NCI-H510A (cell line): ENCODE measurements at places on chromosomes 13 and 19.

GRCh38 chr19:55451965-55452748, 9.1 kb upstream of the SHISA7 start:
- DNase-seq = no peak

DNA sequence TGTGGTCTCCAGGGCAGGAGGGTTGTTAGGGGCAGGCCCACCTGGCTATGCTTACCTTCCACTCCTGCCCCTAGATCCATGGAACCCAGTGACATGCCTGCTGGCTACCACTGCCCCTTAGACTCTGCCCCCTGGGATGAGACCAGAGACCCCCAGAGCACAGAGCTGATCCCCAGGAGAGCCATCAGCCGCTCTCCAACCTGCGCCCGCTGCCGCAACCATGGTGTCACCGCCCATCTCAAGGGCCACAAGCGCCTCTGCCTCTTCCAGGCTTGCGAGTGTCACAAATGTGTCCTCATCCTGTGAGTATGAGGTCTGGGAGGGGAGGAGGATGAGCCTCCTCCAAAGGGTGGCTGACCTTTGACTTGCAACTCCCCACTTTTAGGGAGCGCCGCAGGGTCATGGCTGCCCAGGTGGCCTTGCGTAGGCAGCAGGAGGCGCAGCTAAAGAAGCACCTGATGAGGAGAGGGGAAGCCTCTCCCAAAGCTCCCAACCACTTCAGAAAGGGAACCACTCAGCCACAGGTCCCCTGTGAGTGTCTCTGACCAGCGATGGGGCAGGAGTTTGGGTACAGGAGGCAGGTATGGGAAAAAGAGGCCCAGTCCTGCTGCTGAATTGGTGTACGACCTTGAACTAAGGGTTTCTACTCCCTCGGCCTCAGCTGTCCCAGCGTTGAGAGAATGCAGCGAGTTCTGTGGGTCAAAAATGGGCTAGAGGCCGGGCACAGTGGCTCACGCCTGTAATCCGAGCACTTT, 2.7 kb downstream of the DMRTC2 start:
- DNase-seq = no peak

DNA sequence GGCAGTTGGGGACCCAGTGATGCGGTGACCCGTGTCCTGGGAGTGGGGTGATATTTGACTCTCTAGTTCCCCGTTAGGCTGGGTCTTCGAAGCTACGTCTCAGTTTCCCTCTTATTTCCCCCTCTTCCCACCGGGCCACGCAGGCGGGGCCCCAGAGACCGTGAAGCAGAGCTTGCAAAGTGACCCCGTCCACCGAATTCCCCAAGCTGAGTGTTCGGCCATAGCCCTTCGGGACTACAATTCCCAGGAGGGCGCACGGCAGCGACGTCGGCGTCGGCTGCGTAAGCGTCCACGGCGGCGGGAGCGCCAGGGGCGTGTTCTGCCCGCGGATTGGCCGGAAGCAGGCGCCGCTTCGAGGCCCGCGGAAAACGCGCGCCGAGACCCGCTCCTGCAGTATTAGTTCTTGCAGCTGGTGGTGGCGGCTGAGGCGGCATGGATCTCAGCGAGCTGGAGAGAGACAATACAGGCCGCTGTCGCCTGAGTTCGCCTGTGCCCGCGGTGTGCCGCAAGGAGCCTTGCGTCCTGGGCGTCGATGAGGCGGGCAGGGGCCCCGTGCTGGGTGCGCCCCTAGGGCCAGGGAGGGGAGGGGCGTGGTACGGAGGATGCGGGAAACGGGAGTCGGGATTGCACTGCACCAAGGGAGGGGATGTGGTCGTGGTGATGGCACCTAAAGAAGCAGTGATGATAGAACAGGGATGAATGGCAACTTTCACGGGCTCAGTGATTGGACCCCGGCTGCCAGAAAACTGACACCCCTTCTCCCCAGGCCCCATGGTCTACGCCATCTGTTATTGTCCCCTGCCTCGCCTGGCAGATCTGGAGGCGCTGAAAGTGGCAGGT, at the start of gene RNASEH2A:
TSS of gene RNASEH2A (plus strand) at position 343 of the 840 bp plus-strand sequence. CDS start at position 433, 90 bp downstream.
- peak; percentile 87 for DNase-seq

DNA sequence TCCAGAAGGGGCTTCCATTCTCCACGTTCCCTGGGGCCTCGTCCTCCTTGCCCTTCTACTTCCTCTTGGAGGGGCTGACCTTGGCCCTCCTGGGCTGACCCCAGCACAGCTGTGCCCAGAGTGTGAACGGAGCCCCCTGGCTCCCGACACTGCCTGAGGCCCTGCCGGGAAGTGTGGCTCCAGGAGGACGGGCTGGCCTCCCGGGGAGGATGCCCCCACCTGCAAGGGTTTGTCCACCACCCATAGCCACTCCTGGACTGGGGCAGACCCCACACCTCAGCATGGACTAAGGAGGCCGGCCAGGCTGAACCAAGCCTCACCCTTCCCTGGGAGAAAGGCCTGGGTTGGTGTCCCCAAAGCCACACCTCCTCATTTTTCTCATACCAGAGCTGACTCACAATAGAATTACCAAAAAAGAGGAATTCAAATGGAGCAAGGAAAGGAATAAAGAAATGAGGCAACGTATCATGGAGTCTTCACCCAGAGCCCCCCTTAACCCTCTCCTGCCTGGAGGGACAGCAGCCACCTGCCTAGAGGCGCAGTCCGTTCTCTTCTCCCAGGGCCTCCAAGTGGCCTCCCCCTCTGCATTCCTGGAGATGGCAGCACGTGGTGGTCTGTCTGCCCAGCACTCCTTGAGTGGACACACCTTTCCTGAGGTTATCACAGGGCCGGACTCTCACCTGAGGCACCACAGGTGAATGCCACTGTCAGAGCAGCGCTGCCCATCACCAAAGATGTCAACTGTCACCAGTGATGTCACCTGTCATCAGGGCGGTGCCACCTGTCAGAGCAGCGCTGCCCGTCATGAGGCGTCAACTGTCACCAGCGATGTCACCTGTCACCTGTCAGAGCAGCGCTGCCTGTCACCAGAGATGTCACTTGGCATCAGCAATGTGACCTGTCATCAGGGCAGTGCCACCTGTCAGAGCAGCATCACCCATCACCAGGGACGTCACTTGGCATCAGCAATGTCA, 3.1 kb upstream of the C13orf46 start:
- DNase-seq = no peak

DNA sequence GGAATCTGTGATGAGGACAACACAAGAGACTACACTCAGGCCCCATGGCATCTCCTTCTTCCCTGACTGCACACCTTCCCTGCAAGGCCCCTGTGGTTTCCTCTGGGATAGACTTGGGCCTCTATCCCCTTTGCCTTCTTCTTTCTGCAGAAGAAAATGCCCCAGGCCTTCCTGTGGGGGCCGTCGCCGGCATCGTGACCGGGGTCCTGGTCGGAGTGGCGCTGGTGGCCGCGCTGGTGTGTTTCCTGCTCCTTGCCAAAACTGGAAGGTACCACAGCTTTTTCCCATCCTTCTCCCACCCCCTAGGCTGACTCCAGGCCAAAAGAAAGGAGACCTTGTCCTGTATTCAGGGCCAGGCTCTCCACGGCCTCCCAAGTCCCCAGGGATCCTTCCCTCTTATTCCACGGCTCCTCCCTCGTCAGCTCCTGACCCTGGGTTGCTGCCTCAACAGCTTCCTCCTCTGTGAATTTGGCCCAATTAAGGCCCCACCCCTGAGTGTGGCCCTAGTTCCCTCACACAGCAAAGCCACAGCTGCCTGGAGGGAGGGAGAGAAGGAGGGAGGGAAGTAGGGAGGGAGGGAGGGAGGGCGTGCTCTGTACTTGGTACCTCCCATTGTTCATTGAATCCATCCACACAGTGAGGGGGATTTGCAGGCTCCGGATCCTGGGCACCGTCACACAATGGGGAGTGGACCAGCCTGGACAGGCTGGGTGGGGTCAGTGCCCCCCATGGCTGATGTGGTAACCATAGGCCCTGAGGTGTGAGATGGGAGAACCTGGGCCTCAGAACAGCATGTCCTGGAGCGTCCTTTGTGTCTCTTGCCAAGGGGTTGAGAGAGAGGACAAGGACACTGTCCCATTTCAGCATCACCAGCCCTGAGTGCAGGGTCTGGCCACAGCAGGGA, 12.5 kb downstream of the CEACAM3 start:
- DNase-seq = no peak

DNA sequence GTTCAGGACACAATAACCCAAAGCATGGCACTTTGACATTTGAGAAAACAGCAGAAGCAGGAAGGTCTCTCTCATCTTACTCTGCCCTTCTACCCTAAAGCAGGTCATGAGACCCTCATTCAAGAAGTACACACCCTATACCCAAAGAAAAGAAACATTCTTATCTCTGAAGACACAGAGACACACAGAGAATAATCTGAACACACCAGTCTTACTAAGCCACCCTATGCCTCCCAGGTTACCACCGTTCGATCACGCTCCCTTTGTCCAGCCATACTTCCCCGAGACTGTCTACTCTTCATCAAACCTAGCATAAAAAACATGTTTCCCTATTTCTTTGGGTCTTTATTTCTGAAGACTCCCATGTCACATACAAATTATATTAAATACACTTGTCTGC, 66.5 kb upstream of the ANKRD10 start:
- DNase-seq = no peak

- DNase-seq = peak; percentile 75
These were observed 1.1 kb upstream of the SHC2 start for GRCh38 chr19:461721-462551.

GRCh38 chr13:42820451-42820850, 39.1 kb downstream of the FAM216B start:
- DNase-seq = no peak

DNA sequence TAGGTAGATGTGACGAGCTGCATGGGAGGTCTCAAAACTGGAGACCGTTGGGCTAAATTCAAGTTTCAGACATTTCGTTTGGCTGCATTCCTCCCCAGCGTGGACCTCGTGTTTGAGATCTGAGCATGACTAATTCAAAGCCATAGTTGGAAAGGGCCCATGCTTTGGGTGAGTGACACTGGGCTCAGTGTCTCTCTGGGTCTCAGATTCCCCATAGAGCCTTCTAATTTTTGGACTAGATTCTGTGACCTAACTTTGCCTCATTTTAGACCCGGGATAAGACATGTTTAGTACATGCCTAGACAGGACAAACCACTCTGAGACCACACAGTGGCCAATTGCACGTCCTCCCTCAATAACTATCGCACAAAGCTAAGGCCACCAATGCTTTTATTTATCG, 16.6 kb downstream of the CKM start:
- DNase-seq = no peak
